Gastrocnemius medialis (tissue), 4 donors: ENCODE measurements at places on chromosomes 2 and 18.

DNA sequence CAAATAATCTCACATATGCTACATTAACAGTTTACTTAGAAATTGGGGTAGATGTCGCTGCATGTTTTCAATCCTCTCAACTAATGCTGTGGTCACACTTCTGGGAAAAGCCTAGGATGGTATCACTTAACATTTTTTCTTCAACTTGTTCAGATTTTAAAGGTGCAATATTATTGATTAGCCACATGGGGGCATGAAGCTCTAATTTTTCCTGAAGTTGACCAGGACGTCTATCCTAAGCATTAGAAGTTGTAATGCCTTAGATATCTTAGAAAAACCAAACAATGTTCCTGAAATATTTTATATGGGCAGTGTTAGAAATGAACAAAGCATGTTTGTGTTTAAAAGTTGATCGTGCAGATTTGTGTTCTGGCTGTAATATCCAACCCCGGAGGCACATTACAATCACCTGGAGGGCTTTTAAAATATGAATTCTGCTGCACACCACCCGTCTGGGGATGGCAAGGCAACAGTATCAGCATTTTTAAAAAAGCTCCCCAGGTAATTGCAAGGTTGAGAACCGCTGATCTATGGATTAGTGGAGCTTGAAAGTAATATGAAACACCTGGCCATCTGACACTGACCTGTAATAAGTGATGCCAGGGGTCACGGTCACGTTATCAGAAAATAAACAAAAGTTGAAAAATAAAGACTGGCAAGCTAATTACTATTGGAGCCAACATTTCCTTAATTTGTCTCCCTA lies 100.5 kb upstream of the LMAN1 start:
- no peak for DNase-seq

- no peak for DNase-seq
Measured at GRCh38 chr18:9094307-9095226, 7.9 kb upstream of the NDUFV2 start.

- no peak for DNase-seq
Measured at GRCh38 chr2:119085613-119086012, 72.9 kb downstream of the C1QL2 start.

DNA sequence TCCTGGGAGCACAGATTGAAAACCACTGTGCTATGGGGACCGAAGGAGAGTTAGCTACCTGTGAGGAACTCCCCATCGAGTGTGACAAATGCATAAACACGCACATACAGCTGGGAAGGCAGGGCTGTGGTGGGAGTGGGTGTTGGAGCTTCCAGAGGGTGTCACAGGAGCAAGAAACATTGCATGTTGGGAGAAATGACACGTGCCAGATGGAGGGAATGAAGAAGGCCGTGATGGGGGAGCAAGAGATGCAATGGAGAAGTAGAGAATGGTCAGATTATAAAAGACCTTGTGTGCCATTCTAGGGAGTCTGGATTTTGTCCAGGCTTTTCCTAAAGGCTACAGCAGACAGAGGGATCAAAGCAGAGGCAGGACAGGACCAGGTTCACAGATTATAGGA lies 91.1 kb upstream of the NDUFV2 start:
- no peak for DNase-seq

DNA sequence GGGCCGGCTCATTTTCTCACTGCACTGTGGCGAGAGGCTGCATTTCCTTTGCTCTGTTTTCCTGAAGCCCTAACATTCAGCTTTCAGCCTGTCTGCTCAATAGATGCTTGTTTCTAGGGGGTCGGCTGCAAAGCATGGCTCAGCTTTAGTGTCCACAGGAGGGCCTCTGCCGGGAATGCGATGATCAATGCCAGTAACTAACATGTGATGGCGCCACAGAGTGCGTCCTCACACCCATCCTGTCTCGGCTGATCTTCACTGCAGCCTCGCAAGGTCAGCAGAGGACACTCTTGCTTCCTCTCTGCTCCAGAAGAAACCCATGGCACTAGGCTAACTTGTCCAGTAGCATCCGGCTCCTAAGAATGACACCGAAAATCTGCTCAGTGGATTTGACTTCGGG lies 156.4 kb upstream of the PXDN start:
- no peak for DNase-seq

- no peak for DNase-seq
Measured at GRCh38 chr2:25700221-25700660, 26.9 kb upstream of the DTNB start.

- peak; percentile 3 for DNase-seq
Measured at GRCh38 chr2:101630224-101630949, 67.1 kb upstream of the MAP4K4 start.

GRCh38 chr2:193272011-193272410 lies 1077.3 kb upstream of the TMEFF2 start:
- no peak for DNase-seq

DNA sequence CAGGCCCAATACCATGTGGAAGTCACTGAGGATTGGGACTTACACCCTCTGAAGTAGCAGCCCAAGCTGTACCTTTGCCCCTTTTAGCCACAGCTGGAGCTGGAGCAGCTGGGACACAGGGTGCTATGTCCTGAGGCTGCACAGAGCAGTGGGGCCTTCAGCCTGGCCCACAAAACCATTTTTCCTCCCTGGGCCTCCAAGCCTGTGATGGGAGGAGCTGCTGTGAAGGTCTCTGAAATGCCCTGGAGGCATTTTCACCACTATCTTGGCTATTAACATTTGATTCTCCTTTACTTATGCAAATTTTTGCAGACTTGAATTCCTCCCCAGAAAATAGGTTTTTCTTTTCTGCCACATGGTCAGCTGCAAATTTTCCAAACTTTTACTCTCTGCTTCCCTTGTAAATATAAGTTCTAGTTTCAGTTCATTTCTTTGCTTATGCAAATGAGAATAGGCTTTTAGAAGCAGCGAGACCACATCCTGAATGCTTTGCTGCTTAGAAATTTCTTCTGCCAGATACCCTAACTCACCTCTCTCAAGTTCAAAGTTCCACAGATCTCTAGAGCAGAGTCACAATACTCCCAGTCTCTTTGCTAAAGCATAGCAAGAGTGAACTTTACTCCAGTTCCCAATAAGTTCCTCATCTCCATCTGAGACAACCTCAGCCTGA lies 213.8 kb upstream of the MGAT5 start:
- DNase-seq = no peak

DNA sequence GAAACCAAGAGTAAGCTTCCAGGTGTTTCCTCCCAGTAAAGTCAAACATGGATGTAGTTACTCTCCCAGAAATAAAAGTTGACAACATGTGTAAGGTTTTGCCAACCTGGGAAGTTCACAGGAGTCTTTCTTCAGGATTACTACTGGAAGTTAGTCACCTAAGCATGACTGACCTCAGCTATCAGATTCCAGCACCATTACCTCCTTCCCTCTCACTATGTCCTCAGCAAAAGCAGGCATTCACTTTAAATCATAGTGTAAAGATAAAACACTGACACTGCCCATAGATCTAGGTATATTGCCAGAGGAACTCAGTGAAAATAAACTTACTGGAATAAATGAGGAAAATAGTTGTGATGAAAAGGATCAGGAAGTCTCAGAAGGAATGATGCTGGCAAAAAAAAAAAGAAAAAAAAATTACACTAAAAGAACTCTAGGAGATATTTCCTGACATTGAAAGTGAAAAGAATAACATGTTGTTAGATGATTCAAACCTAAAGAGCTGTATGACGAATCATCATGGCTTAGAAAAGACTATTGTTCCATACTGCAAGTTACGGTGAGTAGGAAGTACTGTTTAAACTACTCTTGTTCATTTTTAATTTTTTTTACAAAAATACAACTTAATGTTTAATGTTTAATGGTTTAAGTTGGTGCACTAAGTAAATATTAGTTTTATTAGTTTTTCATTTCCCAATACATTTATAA lies 484.5 kb upstream of the ZNF804A start:
- no peak for DNase-seq

- DNase-seq = no peak
Measured at GRCh38 chr2:39247512-39248043, 3.8 kb upstream of the CDKL4 start.

DNA sequence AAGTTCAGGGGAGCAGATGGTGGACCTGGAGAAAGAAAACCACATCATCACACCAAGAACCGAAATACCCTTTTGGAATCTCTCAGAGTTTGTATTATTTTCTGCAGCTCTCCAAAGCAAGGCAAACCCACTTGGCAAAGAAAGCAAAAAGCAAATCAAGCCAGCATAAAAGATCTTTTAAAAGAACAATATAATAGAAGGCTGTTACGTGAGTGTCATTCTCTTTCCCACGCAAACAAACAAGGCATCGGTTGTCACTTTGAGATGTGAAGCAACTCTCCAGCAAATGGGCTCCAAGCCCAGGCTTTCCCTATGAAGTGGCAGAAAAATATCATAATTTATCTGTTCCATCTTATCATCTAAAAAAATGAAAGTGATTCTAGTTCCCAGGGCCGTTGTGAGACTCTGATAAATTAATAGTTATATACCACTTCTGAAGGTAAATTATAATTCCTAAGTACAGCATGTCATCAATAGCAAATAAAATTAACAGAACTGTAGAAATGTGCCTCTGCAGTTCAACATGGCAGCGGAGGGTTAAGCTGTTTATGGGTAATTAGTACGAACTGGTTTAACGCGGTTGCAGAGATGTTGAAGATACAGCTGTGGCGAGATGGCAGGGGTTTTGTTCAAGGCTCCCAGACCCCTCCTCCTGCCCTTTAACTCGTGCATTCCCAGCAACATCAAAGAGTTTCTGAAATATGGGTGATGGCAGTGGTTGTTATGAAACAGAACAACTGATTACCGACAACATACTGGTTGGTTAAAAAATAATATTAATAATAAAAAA lies 89.2 kb downstream of the EPHA4 start:
- no peak for DNase-seq

DNA sequence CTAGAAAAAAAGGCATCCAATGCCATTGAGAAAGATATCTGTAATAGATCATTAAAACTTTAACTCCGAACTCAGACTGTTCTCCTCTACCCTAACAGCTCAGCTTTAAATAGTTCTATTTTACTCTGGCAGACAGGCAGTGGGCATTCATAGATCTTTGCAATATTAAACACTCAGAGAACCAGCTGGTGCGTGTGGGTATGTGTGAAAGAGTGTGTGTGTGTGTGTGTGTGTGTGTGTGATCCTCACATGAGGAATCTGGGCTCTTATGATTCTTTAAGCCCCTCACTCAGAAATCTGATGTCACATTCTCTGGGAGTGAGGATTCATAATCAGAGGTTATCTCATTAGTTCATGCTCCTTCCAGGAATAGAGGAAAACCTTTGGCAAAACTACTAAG lies 144.3 kb downstream of the KCNH7 start:
- DNase-seq = no peak

GRCh38 chr18:9418047-9418690 lies 57.1 kb upstream of the RALBP1 start:
- DNase-seq = no peak

GRCh38 chr2:119879502-119879901 lies 119.8 kb downstream of the PTPN4 start:
- DNase-seq = no peak
